ENCODE measurements at places on chromosomes 11 and 22.

- no peak for DNase-seq
These were observed 33.7 kb downstream of the SAMM50 start for GRCh38 chr22:43988960-43989359.

DNA sequence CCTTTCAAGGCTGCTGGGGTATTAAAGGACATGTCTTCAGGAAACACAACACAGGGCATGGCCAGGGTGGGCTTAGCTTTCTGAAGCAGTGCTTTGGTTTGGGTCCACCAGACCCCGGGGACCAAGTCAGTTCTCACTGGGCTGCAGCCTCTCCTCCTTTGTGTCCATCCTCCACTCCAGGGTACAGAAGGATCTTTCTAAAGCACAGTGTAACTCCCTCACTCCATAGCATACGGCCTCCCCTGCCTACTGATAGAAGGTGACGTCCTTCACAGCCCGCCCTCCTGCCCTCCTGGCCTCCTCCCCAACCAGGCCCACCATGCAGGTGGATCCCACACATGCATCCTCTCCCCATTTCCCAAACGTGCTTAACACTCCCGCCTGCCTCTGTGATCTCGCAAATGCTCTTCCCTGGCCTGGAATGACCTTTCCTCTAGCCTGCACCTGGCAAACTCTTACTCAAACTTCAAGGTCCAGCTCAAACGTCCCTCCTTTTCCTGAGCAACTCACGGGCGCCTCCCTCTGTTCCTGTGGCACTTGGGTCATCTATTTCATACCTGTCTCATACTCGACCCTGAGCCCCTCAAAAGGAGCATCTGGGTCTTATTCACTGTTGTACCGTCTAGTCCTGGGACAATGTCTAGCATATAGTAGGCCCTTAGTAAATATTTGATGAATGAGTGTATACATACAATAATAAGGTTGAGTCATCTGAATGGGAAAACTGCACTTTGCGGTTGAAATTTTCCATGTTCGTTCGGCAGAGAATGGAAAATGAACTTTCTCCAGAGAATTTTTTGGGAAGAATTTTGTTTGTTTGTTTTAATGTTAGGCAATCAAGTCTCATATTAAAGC lies 187.7 kb downstream of the EFCAB6 start:
- DNase-seq, result no peak

DNA sequence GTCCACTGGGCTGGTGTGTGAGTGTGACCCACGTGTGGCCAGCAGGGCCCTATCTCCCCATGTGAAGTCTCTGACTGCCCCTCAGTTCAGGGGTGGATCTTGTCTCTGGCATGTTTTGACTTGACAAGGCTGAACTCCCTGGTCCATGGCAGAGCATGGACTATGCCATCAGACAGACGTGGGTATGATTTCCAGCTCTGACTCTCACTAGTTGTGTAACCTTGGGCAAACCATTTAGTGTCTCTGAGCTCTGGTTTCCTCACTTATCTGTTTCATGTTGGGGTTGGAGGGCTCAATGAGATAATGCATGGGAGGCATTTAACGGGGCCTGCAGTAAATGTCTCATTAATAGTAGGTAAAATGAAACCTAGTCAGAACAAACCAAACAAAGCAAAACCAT lies 254.5 kb upstream of the NARS2 start:
- no peak for DNase-seq

DNA sequence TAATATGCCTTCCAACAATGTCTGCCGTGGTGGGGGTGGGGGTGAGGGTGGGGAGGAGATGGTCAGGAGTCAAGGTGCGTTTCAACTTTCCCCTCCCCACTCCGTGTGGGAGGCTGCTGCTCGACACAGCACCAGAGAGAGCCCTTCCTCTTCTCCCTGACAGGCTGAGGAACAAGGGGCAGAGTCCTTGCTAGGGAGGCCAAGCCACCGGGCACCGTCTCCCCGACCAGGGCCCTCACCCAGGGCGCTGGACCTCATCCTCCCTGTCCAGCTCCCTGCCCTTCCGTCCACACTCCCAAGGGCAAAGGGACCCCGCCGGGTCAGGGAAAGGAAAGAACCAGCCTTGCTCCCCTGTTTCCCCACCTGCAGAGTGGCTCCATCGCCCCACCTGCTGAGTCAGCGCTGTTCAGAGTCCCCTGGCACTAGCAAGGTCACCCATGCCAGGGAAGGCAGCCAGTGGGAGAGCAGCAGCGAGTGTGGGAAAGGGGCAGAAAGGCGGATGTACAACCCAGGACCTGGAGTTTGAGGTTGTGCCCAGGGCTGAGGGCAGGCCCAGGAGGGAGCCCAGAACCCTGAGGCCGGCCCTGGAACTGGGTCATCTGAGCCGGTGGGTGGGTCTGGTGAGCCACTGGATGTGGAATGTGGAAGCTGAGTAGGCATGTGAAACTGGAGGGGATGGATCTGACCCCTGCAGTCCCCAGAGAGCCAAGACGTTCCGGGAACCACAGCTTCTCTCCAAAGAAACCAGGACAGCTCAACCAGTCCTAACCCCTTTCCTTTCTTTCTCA lies 47.2 kb downstream of the BUD13 start:
- no peak for DNase-seq

DNA sequence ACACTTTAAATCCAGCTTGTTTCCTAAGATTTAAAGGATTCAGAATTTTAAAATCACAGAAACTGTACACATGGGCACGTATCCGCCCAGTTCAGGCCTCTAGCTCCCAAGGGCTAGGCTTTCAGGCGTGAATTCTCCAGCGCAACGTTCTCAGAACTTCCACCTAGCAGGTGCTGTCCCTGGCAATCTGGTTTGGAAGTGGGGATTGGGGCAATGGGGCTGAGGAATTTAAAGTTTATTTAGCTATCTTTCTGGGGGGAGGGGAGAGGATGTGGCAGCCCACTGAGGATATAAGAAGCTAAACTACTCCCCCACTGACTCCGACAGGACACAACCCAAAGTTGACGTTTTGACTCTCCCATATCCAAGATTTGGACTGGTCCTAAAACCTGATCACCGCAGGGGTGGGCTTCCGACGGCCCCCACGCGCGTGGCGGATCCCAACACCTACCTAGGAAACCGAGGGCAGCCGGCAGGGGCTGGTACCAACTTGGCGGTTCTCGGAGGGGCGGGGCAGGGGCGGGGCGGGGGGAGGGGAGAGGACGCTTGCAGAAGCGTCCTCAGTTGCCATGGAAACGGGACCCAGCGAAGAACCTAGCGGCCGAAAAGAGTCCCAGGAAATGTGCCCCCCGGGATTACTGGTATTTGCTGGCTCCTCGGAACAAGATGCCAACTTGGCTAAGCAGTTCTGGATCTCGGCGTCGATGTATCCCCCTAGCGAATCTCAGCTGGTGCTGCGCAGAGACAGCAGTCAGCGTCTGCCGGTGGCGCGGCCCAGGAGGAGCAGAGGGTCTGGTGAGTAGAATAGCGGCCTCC lies at the start of gene HOATZ:
Gene HOATZ, plus strand, starts transcription at position 563 of the 816 bp plus-strand sequence. Its CDS starts 7 bp downstream, at position 570.
- no peak for DNase-seq

GRCh38 chr22:27372969-27373670 lies 428.4 kb downstream of the MN1 start:
- no peak for DNase-seq

- DNase-seq, result no peak
These were observed 10.0 kb downstream of the SMIM38 start for GRCh38 chr11:69165775-69166174.

DNA sequence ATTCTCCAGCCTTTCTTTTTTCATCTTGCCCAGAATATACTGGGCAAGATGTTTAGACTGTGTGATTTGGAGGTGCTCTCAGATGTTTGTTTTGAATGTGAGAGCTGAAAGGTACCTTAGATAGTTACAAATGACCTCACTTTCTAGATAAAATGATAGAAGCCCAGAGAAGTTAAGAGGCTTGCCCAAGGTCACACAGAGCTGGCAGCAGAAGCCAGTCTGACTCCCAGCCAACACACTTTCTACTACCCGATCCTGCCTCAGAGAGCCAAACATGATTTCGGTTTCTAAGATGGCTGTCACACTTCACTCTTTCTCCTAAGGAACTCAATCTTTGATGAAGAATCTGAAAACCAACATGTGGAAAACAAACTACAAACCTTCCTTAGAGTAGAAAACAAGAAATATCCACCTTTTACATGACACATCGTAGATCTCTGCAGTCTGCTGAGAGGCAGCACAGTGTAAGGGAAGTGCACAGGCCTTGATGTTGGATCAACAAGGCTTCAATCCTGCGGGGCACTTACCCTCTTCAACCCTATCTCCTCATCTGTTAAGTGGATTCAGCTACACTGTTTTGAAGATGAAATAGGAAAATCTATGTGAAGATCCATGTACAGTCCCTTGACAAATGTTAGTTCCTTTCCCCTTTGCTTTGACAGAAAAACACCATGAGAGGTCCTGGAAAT lies 58.6 kb downstream of the SYTL2 start:
- DNase-seq, result no peak

DNA sequence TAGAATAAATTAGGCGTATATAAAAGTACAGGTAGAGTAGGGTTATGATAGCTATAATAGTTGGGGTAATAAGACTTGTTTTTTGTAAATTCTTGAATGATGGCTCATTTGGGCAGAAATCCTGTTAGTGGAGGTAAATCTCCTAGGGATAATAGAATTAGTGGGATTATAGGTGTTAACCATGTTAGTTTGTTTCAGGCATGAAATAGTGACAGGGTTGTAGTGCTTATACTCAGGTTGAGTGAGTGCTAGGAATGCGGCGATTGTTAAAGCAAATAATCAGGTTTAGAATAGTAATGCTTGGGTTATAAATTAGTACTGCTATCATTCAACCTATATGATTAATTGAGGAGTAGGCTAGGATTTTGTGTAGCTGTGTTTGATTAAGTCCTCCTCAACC lies 297.1 kb downstream of the DYNC2H1 start:
- no peak for DNase-seq

- DNase-seq, result no peak
These were observed 6.0 kb downstream of the MRPL40 start for GRCh38 chr22:19438298-19438697.

GRCh38 chr11:61356706-61357105 lies 5.0 kb downstream of the CYB561A3 start:
- DNase-seq, result no peak

DNA sequence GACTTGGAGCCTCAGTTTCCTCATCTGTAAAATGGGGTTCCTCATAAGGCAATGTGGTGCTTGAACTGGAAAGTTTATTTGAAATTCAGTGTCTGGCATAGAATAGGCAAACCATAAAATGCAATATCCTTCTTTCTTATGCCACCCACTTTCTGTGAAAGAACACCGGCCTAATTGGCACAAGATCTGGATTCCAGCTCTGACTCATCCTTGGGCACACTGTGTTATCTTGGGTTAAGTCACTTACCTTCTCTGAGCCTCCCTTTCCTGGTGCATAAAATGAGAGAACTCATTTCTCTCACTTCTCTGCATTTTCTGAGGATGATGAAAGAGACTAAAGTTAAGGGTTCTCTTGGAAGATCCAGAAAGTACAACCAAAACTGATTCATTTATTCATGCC lies 5.1 kb downstream of the INSC start:
- DNase-seq, result no peak

DNA sequence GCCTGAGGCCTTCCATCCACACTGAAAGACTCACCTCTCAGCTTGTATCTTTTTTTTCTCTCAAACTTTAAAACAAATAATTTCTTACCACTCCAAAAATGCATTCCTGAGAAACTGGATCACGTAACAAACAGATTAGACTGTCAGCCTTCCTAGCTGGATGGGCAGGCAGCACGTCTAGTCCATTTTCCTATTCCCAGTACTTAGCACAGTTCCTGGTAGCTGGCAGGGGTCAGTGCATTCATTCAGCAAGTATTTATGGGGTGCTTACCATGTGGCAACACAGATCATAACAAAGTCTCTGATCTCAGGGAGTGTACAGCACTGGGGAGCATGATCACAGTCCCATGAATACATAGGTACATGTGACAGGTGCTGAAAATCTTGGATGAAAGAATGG lies 89.6 kb downstream of the UBASH3B start:
- DNase-seq, result no peak

- DNase-seq, result no peak
These were observed 46.2 kb downstream of the TP53I11 start for GRCh38 chr11:44904261-44905020.

DNA sequence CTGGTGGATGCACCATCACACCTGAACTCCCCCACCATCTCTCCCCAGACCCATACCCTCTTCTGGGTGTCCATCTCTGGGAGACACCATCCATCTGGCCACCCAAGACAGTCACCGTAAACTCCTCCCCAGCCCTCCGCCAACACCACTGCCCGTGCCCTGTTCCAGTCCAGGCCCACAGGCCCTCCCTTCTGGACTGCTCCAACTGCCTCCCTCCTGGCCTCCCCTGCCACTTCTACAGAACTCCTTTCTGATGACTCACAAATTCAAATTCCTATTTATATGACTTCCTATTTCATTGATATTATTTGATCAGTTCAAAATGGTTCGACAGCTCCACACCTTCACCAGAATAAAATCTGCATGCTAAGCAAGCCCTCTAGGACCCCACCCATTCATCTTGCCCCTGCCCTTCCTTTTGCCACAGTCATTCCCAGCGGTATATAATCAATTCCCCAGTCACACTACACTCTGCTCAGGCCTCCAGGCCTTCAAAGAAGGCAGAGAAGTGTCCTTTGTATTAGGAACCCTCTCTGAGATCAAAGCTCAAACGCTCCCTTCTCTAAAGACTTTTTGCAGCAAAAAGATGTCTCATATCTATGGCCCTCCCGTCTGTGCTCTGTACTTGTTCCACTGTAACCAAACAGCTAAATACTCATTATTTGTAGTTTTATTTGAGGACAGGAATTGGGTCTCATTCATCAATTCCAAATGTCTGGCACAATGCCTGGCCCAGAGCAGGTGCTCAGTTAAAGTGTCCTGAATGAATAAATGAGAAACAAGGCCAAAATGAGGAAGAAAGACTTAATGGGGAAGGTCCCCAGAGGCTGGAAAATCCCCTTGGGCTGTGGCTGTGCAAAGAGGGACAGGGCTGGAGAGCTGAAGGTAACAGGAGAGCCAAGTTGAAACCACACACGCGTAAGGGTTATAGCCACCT lies 29.0 kb downstream of the MYH9 start:
- DNase-seq, result no peak

DNA sequence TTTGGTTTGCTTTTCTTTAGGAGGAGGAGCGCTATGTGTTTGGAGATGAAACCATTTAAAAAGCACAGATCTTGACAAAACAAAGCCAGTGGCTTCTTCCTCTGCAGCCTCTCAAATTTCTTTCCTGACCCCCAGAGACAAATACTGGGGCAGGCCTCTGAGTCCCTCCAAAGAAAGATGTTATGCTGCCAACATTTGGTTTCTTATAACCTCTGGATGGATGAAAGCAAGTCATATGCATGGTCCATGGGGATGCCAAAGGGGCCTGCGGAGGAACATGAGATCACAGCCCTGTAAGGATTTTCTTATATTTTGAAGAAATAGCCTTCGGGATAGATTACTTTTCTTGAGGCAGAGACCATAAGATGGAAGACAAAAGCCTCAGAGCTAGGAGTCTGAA lies 179.1 kb downstream of the TENM4 start:
- DNase-seq, result no peak

DNA sequence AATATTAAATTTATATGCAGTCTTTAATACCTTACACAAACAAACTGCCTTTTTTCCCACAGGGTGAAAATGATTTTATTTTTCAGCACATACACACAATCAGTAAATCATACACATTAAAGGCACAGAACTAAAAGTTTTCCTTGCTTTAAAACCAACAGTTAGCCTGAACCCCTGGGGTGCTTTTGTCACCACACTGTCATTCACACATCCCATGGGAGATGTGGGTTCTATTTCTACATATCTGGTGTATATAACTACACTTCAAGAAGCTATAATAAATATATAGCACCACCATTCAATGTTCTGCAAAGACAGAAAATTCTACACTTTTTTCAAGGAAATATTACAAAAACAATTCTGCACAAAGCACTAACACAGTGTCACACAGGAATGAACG lies 197.0 kb downstream of the GUCY1A2 start:
- no peak for DNase-seq
